ENCODE measurements at places on chromosomes 11 and 22.
A peak's percentile ranks its signal among the peaks of the same experiment; 100 is the strongest.

GRCh38 chr22:41405588-41405987 is 23.8 kb downstream of the TEF start:
- no peak for ATAC-seq

DNA sequence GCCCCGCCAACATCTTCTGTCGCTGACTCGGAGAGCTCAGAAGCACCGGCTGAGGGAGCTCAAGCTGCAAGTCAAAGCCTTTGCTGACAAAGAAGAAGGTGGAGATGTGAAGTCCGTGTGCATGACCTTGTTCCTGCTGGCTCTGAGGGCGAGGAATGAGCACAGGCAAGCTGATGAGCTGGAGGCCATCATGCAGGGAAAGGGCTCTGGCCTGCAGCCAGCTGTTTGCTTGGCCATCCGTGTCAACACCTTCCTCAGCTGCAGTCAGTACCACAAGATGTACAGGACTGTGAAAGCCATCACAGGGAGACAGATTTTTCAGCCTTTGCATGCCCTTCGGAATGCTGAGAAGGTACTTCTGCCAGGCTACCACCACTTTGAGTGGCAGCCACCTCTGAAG is 6.7 kb downstream of the RAG1 start:
- ATAC-seq: no peak

DNA sequence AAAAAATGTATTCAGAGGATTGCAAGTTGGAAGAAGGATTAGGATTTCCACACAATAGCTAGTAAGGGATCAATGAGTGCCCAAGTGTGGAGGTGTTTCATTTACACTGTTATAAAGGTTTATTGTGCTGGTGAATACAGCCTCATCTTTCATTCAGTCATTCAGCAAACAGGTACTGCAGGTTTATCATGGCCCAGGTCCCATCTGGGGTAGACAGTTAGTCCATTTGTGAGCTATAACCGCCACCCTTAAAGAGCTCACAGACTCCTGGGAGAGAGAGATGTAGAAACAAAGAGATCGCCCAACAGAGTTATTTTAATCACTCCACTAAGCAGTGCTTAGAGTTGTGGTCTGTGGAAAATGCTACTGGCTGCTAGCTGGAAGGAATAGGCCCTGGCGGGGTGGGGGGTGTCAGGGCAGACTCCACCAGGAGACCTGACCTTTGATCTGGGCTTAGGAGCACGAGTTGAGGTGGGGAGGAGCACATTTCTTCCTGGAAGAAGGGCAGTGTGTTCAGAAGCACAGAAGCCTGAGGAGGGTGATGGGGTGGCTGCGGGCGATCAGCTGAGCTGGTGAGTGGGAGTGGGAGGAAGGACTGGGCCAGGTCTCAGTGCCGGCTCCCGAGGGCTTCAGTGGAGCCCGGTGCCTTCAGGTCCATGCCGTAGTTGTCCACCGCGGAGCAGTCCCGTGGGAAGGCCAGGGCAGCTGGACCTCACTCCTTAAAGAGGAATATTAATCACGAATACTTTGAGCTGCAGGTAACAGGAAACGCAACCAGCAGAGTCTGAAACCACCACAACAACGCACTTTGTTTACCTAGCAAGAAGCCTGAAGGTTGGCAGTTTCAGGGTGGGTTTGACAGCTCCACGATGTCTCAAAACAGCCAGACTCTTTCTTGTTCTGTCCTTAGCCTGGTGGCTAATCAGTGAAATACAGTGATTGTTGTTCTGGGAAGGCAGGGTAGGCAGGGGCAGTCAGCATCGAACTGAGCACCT is 11.2 kb downstream of the TOM1 start:
- ATAC-seq: no peak

DNA sequence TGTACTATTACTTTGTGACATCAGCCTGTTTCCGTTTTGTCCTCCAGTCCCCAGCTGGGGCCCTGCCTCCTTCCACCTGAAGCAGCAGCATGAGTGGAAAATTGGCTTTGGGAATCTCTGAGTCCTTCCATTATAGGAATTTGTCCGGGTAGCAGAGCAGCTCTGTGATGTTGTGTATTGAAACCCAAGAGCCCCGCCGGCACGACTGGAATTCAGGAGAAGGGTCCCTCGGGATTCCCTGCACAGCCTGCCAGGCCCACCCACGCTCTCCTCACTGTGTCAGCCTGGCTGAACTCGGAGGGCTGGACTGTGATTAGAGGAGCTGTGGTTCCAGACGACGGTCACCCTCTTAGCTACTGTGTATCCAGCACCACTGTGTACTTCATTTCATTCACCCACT is 18.8 kb upstream of the TSPAN18 start:
- ATAC-seq: no peak

GRCh38 chr11:38456371-38456770 is 1858.3 kb upstream of the RAG2 start:
- ATAC-seq: no peak

DNA sequence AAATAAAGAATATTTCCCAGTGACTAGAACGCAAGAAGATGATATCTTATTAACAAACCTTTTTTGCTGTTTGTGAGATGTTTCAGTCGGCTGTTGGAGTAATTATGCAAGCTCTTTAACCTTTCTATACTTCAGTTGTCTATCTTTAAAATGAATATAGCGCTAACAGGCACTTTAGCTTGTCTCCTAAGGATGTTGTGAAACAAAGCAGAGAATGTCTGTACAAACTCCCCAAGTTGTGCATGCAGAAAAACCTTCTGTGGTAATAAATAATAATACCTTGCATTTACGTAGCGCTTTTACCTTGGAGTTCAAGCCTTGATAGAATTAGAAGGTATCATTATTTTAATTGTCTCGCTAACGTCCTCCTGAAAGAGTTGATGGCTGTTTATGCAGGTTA is 1.9 kb upstream of the KDM2A start:
- no peak for ATAC-seq

- ATAC-seq: peak; percentile 73
Observed at GRCh38 chr11:85086504-85087284, 540.5 kb downstream of the DLG2 start.

DNA sequence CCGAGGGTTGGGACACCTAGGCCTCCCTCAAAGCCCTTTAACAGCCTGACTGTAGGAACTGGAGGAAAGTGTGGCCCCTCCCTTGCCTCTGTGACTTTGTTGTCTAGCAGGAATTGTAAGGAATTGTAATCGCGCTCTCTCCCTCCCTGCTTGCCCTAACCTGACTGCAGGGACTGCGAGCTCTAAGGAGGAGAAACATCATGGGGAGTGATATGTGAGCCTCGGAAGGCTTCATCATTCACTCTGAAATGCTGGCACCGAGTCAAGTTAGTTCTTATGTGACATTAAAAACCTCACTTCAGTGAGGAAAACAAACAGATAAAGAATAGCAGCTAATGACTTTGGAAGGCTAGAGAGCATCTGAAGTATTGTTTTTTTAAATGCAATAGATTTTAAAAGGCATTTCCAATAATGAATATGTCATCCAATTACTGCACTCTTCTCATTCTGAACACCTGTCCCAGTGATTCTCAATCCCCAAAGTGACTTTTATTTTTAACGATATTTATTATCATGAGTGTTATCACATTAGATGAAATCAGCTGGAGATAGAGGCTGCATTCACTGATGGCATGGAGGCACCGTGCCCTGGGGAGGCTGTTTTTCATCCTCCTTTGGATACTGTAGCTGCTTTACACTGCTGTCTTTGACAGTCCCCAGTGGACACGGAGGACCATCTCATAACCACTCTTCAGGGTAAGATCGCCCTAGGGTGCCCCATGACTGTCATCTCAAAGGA is 58.5 kb upstream of the NTM start:
- ATAC-seq: peak; percentile 94

DNA sequence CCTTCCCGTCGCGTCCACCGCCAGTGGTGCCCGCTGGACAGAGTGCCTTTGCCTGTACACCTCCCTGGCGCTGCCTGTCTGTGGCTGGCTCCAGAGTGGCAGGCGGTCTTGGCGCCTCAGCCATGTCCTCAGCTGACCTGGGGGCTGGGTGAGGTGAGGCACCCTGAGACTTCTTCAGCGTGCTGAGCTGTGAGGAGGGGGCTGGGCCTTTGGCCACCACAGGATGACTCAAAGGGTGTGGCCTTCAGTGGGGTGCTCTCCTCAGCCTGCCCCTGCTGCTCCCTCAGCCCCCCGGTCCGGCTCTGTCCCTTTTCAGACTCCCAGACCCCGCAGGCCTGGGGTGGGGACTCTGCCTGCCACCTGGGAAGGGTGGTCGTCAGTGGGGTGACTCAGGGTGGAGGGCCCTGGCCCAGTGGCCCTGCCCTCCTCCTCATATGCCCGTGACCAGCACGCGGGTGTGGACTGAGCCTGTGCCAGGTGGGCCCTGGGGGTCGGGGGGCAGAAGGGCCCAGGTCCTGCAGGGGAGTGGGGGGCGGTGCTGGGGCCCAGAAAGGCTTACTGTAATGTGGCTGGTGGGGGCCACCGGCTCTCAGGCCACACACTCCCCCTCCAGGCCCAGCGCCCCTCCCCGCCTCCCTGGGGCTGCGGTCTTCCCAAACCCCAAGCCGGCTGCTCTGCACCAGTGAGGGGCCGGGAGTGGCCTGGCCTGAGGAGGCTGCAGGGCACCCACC is 15.9 kb downstream of the CRELD2 start:
- peak; percentile 2 for ATAC-seq

DNA sequence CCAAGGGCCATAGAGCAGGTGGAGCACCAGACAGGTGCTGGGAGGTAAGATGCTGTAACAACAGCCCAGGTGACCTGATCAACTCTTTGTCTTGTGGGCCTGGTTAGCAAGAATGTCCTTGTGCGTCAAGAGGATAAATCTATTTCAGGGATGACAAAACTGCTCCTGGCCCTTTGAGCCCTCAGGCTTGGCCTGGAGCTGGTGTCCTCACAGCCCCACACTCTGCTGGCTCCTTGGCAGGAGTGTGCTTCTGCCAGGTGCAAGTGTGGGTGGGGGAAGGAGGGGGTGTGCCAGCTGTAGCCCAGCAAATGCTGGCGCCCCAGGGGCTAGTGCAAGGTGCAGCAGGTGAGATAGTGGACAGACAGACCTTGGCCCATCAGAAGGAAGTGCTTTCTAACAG is 19.5 kb downstream of the AMPD3 start:
- no peak for ATAC-seq

DNA sequence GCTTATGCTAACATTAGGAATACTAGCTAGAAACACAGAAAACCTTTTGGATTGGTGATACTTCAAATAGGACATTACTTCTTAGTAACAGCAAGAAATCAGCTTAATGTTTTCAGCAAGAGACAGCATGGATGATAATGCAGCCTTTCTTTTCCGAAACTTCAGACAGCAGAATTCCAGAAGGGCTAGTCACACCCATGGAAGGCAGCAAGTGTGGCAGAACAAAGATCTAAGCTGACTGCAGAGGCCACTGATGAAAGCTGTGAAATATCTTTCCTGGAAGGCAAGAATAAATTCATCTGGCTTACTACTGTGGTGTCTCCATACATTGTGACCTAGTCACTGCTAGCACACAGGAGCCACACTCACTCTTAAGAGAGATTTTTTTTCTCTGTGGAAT is 100.3 kb downstream of the CCDC83 start:
- peak; percentile 53 for ATAC-seq

DNA sequence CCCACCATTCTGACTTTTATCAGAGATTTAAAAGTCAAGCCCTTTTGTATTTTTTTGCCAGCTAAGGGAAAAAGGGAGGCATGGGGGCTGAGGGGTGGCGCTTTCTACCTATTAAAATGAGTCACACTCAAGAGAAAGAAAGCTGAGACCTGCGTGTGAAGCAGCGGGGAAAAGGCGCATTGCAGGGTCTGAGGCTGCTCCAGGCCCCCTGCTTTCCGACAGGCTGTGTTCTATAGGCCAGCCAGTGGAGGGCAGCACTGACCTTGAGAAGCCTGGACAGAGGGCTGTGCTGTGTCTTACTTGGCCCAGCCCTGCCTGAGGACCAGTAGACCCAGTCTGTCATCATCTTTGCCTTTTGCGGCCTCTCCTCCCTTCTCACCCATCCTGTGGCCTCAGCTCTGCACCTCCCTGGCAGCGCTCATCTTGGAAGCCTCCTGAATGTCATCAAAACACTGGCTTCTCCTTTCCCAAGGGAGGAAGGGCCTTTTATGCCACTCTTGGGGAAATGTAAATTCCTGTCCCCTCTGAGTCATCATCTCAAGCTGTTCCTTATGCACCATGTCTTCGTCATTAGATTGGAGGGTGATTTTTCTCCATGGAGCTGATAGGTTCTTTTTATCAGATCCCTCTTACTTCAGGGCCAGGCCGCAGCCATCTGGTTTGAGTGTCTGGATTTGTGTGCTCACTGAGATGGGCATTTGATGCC is 12.6 kb upstream of the MAPK8IP1 start:
- ATAC-seq: peak; percentile 93

DNA sequence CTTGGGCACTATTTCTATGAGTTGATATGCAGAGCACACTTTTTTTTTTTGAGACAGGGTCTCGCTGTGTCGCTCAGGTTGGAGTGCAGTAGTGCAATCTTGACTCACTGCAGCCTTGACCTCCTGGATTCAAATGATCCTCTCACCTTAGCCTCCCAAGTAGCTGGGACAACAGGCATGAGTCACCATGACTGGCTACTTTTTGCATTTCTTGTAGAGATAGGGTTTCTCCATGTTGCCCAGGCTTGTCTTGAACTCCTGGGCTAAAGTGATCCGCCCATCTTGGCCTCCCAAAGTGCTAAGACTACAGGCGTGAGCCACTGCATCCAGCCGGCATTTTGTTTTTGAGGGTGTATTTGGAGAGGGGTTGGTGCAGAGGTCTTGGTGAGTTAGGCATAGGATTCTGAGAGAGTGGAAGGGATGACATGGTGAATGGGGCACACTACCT is 29.9 kb upstream of the MTCH2 start:
- ATAC-seq: no peak

GRCh38 chr22:44349594-44349993 is 36.8 kb upstream of the SHISAL1 start:
- ATAC-seq: no peak

DNA sequence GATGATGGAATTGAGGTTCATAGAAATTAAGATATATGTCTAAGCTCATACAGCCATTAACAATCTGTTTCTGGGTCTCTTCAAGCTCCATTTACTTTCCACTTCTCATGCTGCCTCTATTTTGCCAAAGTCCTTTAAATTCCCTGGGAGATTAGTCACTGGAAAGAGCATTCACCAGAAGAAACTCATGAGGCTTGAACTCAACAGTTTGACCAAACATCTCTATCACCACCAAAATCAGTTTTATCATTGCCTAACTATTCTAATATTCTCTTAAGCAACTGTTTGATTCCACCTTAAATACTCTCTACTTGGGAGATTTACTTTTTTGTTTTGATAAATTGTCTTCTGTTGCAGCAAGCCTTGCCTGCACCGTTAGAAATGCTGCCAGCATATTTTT is 881.3 kb downstream of the KCNA4 start:
- no peak for ATAC-seq

- peak; percentile 31 for ATAC-seq
Observed at GRCh38 chr11:40139066-40139465, 1320.4 kb downstream of the LRRC4C start.
